Smooth muscle cell of the umbilical artery (primary cell): ENCODE measurements at places on chromosomes 4 and X. TPM values are rescaled to one million over a fixed set of nuclear protein-coding genes. Genes with fewer than 3 reads are reported as not detected.

MBNL3 gene
- 0.30 and 2.0 TPM in 2 replicates for total RNA-seq

NALF2 gene
- not detected in 2 replicates for total RNA-seq

NAP1L3 gene
- 13.1 and 19.3 TPM in 2 replicates for total RNA-seq

FRMD7 gene
- total RNA-seq, result under 0.01 and 0.05 TPM in 2 replicates

S100G gene
- not detected in 2 replicates for total RNA-seq

MTMR8 gene
- not detected in 2 replicates for total RNA-seq

PNMA6F gene
- not detected in 2 replicates for total RNA-seq

SH2D1A gene
- not detected in 2 replicates for total RNA-seq

TACR3 gene
- total RNA-seq, result not detected in 2 replicates

SHISA3 gene
- 0.30 TPM in 1 of 2 replicates, not detected in the other for total RNA-seq

UCP1 gene
- total RNA-seq, result not detected in 2 replicates

SMIM31 gene
- total RNA-seq, result not detected in 2 replicates

DIPK2B gene
- under 0.01 and 0.05 TPM in 2 replicates for total RNA-seq

PAK3 gene
- 1.2 and 2.2 TPM in 2 replicates for total RNA-seq

PAGE2 gene
- total RNA-seq, result not detected in 2 replicates
